ENCODE measurements at places on chromosomes 7 and 10.
A peak's percentile ranks its signal among the peaks of the same experiment; 100 is the strongest.

- no peak for DNase-seq
Observed at GRCh38 chr7:141014125-141014523, 628 bp downstream of the MRPS33 start.

DNA sequence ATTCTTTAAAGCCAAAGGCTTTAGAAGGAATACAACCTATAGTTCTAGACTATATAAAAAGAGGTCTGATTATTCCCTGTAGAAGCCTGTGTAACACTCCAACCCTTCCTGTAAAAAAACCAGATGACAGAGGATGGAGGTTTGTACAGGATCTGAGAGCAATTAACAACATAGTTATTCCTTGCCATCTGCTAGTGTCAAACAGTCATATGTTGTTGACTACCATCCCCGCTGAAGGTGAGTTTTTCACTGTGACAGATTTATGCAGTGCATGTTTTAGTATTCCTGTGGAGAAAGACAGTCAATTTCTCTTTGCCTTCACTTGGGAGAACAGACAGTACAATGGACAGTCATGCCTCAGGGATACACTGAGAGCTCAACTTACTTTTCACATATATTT is 19.0 kb upstream of the SLC26A4 start:
- DNase-seq: no peak

DNA sequence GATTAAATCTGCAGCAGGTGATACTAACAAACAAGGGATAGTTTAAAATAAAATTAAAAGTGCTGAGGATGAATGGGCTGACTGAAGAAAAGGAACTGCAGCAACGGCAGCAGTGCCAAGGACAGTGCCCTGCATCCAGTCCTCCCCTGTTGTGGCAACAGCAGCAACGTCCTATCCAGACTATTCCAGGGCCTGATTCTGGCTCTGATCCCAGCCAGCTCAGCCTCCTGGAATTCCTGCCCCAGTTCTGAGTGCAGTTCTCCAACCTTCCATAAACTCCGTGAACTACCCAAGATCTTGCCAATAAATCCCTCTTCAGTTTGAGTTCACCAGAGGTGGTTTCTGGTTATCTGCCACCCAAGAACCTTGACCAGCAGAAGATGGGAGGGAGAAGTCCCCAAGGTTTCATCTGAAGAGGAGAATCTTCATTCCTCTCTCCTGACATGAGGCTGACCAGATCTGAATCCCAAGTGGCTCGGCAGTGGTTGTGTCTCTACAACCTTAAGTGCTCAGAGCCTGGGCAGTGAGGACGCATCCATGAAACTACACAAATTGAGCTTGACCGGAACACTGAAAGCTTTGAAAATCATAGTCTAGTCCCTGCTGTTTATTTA is 115.8 kb downstream of the SORBS1 start:
- DNase-seq: peak; percentile 10

DNA sequence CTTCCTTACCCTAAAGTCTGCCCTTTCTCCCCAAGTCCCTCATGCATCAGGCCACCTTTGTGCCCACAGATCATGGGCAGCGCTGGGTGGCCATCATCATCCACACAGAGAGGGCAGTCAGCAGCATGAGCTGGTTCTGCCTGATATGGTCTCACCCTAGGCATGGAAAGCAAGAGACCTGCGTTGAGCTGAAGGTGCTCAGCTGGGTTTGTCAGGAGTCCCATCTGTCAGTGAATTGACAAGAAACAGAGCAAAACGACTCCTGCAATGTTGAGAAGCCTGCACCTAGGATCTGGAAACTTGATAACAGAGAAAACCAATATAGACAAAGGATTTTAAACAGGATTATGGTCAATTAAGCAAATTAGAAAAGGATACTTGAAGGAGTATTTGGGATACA is 242.7 kb upstream of the PRSS1 start:
- no peak for DNase-seq

DNA sequence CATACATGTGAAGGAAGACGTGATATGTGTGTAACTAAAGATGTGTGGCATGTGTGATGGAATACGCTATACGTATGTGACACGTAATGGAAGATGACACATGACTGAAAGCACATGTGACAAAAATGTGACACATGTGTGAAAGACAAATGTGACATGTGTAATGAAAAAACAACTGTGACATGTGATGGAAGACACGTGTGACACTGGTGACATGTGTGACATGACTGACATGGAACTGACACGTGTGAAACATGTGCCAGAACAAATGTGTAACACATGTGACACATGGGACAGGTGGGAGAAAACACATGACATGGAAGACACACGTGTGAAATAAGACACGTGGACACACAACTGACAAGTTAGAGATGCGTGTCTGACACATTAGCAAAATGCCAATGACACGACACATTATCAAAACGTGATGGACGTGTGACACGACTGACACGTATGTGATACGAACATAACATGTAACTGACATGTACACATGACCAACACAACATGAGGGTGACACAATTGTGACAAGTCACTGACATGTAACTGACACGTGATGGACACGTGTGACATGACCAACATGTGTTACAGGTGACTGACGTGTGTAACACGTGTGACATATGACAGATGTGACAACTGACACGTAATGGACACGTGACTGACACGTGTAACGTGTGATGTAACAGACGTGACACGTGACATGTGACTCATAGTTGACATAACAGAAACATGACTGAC is 24.4 kb downstream of the CRPPA start:
- no peak for DNase-seq

DNA sequence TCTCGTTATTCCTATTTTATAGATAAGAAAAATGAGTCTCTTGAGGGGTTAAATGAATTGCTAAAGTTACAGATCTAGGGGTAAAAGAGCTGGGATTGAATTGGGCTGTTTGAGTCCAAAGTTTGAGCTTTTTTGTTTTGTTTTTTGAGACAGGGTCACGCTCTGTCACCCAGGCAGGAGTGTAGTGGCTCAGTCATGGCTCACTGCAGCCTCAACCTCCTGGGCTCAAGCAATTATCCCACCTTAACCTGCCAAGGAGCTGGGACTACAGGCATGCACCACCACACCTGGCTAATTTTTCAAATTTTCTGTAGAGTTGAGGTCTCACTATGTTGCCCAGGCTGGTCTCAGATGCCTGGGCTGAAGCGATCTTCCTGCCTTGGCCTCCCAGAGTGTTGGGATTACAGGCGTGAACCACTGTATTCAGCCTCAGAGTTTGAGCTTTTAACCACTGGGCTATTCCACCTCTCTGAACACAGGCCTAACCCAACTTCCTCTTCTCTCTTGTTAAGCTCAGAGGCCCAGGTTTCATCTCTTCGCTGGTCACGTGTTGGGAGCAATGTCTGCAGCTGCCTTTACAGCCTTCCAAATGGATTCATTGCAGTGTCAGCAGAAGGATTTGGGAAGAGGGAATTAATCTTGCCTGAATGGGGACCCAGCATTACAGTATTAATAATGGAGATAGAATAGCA is 8.0 kb downstream of the SUFU start:
- DNase-seq: no peak

- DNase-seq: no peak
Observed at GRCh38 chr7:106563466-106564150, 97.3 kb downstream of the CCDC71L start.

- peak; percentile 65 for DNase-seq
Observed at GRCh38 chr10:23314835-23315239, 29.8 kb downstream of the C10orf67 start.

GRCh38 chr10:29239569-29240472 is 49.0 kb upstream of the LYZL1 start:
- no peak for DNase-seq

- DNase-seq: peak; percentile 99
Observed at GRCh38 chr10:126199221-126199998, 188.9 kb downstream of the ADAM12 start.

- no peak for DNase-seq
Observed at GRCh38 chr7:100467638-100468373, 3.7 kb upstream of the SPACDR start.

DNA sequence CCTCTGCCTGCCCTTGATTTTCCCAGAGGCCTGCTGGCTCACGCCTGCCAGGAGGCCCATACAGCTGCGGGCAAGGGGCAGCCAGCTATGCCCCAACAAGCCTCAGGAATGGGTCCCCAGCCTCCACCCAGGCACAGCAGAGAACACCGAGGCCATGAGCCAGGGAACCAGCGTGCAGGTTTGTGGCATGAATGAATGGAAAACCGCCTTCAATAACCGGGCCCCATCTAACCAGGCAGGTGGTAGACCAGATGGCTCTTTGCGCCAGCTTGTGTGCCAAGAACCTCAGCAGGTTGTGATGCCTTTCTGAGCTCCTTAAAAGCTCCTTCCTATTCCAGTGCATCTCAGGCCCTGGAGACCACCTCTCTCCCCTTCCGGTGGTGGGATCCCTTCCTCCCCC is 50.2 kb downstream of the ELFN1 start:
- no peak for DNase-seq

DNA sequence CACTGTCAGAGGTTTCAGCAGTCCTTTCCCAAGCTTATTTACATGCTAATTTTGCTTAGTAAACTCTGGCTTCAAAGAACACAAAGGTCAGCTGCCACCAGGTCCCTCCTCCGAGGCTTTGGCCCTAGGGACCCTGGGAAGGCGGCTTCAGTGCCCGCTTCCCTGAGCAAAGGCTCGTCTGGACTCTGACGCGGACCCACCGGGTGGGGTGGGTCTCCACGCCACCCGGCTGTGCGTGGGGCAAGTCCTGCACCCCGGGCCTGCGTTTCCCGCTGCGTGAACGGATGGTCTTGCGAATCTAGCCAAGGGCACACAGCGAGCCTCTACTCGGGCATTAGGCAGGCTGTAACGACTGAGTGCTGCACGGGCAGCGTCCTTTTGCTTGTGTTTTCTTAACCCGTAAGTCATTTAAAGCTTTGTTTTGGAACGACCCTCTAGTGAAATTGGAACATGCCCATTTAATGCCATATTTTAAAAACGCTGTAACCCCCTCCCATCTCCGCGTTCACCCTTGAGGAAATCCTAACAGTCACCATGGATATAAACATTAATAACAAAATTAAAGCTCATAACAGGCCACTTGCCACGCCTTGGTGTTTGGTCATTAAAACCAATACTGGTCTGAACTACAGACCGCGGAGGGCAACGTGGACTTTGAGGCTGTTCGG is 828 bp downstream of the BNIP3 start:
- DNase-seq: no peak

DNA sequence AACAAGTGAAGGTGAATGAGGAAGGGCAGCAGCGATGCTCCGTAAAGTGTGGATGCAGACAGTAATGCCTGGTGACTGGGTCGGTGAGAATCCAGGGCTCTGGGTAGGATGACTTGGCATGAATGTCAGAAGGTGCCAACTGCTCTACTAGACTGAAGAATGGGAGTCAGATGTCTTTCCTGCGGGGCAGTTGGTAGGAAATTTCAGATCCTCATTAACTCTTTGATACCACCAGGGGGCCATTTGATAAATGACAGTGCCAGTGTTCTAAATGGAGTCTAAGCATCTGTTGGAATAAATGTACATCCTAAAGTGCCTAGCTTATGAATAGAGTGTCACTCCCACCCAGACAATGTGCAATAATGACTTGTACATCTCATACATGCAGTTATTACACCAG is 462.0 kb downstream of the GRM8 start:
- DNase-seq: no peak

DNA sequence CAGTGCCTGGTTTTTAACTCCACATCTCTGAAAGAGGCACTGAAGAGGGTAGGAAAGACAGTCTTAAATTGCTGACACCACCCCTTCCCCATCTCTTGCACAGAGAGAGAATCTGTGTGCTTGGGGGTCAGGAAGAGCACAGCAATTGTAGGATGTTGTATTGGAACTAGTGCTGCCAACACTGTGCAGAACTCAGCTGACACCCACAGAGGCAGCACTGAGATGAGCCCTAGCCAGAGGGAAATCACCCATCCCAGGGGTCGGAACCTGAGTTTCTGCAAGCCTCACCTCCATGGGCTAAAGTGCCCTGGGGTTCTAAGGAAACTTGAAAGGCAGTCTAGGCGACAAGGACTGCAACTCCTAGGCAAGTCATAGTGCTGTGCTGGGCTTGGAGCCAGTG is 11.0 kb upstream of the TNKS2 start:
- DNase-seq: no peak

DNA sequence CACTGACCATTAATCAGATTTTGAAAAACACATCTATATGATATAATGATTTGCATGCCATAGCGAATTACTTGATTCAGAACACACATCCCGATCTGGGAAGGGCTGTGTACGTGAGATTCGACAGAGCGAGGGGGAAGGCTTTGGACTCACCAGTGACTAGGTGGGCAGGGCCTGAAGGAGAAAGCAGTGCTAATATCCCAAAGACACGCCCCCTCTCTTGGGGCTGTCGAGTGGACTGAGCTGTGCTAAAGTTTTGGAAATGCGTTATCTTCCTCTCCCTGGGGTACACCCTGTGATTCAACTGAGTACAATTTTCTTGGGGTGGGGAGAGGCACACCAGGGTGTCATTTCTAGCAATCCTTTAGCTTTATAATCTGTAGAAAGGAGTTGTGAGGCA is 1.8 kb downstream of the LRRC17 start:
- DNase-seq: no peak

DNA sequence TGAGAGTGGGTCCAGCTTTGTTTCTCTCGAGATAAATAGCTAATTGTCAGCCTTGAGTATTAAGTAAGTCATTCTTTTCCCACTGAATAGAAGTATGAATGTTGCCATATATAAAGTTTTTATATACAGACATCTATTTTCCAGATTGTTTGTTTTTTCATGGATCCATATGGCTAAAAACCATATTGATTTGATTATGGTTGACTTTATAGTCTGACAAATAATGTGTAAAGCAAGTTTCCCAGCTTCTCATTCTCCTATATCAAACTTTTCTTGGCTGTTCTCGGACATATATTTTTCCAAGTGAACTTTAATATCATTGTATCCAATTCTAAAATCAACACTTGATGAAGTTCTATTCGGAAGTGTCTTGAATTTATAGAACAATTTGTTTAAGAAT is 352.4 kb upstream of the MEOX2 start:
- DNase-seq: no peak

DNA sequence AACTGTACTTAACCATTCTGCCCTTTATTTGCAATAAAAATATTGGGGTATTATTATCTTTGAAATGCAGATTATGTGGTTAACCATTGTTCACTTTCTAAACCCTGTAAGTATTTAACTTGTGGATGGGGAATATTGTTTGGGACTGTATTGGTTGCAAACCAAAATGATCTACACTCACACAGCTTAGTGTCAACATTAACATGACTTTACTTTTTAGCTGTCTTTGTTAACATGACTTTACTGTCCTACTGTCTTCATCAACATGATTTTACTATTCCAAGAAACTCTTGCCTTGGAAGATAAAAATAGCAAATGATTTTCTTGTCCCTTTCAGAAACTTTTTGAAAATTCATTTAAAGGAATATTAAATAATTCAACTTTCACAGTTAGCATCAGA is 471.5 kb downstream of the GFRA1 start:
- no peak for DNase-seq
